Metanephros (tissue), 2 donors: ENCODE measurements at places on chromosomes 11 and 22. TPM values are rescaled to one million over a fixed set of nuclear protein-coding genes. Genes with fewer than 3 reads are reported as not detected.

The CAPN5 gene
- 24.8 TPM for total RNA-seq

The SPON1 gene
- 82.8 TPM for total RNA-seq

The NLRP14 gene
- 0.99 TPM for total RNA-seq

The OR51E2 gene
- total RNA-seq: 0.23 TPM

The MFRP gene
- 0.06 TPM for total RNA-seq
